ENCODE measurements at places on chromosomes 1 and 21.

GRCh38 chr21:28509031-28509430 lies 483.6 kb downstream of the LTN1 start:
- no peak for DNase-seq

DNA sequence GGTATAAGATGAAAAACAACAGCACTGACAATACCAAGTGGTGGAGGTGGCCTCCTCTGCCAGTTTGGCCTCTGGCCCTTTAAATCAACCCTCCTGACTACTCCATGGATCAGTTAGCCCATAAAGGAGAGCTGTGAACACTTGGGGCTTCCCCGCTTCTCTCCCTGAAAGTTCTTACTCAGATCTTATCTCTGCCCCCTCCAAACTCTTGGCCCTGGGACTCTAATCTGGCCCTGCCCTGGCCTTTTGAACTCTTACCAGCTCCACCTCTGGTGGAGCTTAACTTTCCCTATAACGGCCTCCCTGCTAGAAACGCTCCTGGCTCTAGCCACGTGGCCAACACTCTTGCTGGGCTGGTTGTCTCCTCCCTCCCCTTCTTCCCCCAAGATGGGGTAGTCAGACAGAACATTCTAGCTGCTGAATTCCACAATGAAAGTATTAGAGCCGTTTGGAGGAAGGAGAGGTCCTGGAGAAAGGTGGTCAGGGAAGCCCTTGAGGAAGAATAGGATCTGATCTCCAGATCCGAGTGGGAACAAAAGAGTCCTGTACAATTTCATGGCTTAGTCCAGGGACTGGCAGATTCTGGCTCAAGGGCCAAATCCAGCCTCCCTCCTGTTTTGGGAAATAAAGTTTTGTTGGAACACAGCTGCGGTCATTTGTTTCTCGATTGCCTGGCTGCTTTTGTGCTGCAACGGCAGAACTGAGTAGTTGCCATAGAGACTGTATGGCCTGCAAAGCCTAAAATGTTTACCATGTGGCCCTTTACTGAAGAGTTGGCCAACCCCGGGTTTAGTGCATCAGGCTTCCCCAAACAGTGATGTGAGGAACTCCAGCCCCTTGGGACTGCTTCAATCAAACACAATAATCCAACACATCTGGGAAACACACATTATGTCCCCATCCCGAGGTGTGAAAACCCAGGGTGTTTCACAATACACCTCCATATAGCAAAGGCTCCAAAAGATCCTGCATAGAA lies 9.5 kb upstream of the PIGR start:
- DNase-seq = no peak

GRCh38 chr1:50415235-50416149 lies 7.8 kb downstream of the DMRTA2 start:
- DNase-seq = no peak

GRCh38 chr1:228059634-228060457 lies 22.7 kb upstream of the ARF1 start:
- DNase-seq = peak; percentile 28

DNA sequence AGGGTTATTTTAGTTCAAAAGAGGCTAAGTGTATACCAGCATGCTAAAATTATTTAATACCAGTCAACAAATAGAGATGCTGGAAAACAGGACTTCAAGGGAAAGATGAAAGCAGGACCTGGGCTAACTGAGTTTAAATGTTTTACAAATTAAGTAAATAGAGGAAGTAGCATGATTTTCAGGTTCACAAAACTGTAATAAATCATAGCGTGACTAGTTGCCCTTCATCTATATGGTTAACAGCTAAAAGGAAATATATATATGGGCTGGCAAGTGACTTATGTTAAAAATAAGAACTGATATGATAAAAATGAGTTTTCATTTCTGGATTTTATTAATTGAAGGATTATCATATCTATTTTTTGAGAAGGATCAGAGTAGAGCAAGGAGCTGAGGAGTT lies 25.6 kb downstream of the DPYD start:
- DNase-seq = no peak
